Fibroblast of skin of scalp (primary cell): ENCODE measurements at places on chromosomes 11 and 22.

DNA sequence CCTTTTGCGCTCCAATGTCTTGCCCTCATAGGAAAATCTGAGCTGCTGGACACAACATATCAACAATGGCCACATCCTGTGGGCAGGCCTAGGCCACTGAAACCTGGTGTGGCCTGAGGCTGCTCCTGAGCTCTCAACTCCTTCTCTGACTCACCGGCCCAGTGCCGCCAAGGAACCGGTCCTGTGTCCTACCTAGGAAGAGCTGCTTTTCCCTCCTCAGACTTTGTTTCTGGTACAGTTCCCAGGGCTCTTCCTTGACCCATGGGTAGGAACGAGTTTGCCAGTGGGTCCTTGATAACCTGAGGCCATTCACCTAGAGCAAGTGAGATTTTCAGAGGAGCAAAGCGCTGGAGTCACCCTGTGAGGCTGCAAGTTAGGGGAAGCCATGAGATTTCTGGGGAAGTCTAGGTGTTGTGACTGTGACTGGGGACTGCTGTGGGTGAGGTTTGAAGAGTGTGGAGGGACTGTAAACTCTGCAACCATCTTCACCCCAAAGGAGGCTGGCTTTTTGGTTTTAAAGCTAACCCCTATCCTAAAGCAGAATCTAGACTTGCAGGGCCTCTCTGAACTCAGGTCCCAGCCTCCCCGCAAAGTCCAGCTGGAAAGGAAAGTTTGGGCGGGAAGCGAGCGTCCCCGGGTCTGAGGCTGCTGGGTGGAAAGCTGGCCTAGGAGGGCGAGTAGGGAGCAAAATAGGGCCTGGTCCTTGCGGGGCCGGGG is 12.0 kb upstream of the PAX6 start:
- no peak for DNase-seq

GRCh38 chr22:48740731-48741405 is 1086.8 kb downstream of the BRD1 start:
- DNase-seq, result no peak

DNA sequence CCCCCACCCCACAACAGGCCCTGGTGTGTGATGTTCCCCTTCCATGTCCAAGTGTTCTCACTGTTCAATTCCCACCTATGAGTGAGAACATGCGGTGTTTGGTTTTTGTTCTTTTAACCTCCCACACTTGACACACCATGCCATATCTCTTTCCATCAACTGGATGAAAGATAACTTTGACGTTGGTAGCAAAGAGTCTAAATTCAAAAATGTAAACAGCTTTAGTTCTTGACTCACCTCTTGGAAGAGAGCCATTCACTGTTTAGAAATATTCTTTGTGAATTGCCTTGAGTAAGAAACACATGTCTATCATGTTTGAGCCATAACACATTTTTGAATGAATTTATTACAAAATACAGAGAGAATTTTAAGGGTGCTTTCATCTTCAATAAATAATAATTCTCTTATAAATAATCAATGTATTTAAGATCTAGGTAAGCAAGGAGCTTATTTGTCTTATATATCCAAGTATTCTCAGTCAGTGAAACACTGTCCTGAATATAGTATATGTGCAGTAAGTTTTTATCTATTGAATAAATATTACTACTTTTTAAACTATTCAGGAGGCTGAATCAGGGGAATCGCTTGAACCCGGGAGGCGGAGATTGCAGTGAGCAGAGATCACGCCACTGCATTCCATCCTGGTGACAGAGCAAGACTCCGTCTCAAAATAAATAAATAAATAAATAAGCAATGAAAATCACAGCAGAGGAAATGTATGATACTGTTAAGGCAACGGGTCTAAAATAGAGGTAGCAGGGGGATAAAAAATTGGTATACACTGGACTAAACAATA is 6.7 kb downstream of the CARD18 start:
- peak; percentile 20 for DNase-seq

DNA sequence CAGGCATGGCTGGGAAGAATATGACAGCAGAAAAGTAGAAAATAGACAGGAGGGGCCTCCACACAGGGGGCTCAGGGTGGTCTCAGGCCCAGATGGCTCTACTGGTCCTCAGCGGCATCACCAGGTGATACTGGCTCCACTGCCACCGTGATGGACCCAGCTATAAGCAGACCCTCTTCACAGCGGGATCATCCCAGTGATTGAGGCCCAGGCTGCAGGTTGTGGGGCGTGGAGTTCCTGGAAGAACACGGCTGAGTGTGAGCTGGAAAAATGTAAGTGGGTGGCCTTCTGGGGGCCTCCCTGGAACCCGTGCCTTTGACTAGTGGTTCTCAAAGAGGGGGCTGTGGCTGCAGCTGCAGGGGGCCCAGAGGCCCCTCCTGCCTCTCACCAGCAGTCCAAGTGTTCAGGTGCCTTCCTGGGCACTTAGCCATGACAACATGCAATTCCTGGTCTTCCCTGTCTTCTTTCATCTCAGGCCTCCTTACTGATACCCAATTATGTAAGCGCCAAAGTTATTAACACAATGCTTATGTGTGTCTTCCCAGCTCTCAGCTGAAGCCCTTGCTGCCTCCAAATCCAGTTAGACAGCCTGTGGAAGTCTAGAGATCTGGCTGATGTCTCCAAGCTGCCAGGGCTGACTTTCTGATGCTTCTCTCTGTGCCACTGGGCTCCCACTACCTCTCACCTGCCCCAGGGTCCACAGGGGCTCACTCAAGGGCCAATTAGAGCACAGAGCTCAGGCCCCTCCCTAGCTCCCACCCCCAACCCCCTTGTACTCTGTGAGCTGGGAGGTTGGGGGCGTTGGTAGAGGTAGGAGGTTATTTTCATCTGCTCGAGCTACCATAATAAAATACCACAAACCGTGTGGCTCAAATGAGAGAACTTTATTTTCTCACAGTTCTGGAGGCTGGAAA is 110.1 kb upstream of the LMO1 start:
- no peak for DNase-seq

GRCh38 chr11:86761978-86762377 is 38.4 kb upstream of the PRSS23 start:
- peak; percentile 69 for DNase-seq

- no peak for DNase-seq
These were observed 261.6 kb downstream of the NELL1 start for GRCh38 chr11:20931029-20931428.
